ENCODE measurements at places on chromosomes 13 and 19.
A peak's percentile ranks its signal among the peaks of the same experiment; 100 is the strongest.

- DNase-seq, result peak; percentile 28
Observed at GRCh38 chr13:31629085-31629780, 110.1 kb upstream of the RXFP2 start.

- no peak for DNase-seq
Observed at GRCh38 chr13:38530492-38530891, 156.4 kb upstream of the FREM2 start.

GRCh38 chr19:49890349-49891311 is 6.1 kb downstream of the IL4I1 start:
- no peak for DNase-seq

GRCh38 chr19:2720777-2721569 is at the start of gene DIRAS1:
Gene DIRAS1 (minus strand): TSS chr19:2721372. CDS start chr19:2717806, 3,566 bp downstream.
- DNase-seq, result no peak

- peak; percentile 21 for DNase-seq
Observed at GRCh38 chr19:10864538-10864899, 6.8 kb upstream of the CARM1 start.

DNA sequence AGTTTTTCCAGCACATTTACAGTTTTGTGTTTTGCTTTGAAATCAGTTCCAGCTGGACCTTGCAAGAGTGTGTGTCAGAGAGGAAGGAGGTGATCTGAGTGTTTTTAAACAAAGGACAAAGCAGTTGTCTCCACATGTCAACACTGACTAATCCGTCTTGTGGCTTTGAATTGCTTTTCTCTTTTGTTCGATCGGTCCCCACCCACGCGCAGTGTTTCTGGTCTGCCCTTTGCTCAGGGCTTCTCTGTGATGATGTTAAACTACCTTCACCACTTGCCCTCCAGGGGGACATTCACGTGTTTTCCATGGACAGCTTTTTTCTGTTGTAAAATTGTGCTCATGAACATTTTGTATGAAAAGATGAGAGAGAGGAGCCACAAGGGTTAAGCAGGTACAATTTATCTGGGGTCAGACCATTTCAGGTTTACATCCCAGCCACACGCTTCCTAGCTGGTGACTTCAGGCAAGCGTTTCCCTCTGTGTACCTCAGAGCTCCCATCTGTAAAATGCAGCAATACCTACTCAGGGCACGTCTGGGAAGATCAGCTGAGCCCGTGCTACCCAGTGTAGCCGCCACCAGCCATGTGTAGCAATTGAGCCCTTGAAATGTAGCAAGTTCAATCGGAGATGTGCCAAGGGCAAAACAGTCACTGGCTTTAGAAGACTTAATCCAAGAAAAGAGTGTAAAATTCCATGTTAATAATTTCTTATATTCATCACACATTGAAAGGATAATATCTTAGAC is 13.5 kb upstream of the PLA2G4C start:
- DNase-seq, result no peak
